ENCODE measurements at places on chromosomes 1 and 21. TPM values are rescaled to one million over a fixed set of nuclear protein-coding genes. Genes with fewer than 3 reads are reported as not detected.

TFB2M gene
- 78.1 TPM for polyA plus RNA-seq

DIO1 gene
- polyA plus RNA-seq = not detected

TRNAU1AP gene
- 38.0 TPM for polyA plus RNA-seq

SCP2 gene
- 78.7 TPM for polyA plus RNA-seq

EPS8L3 gene
- not detected for polyA plus RNA-seq

GRCh38 chr1:34060187-34060730 lies 104.8 kb downstream of the CSMD2 start:
- no peak for DNase-seq

TFF3 gene
- polyA plus RNA-seq = not detected

- DNase-seq = no peak
Observed at GRCh38 chr1:61756773-61757172, 14.5 kb downstream of the PATJ start.

All from K562 (cell line).